Cardiac muscle cell (in vitro differentiated cells and primary cell): ENCODE measurements at places on chromosomes 16 and 17. TPM values are rescaled to one million over a fixed set of nuclear protein-coding genes. Genes with fewer than 3 reads are reported as not detected.

DNA sequence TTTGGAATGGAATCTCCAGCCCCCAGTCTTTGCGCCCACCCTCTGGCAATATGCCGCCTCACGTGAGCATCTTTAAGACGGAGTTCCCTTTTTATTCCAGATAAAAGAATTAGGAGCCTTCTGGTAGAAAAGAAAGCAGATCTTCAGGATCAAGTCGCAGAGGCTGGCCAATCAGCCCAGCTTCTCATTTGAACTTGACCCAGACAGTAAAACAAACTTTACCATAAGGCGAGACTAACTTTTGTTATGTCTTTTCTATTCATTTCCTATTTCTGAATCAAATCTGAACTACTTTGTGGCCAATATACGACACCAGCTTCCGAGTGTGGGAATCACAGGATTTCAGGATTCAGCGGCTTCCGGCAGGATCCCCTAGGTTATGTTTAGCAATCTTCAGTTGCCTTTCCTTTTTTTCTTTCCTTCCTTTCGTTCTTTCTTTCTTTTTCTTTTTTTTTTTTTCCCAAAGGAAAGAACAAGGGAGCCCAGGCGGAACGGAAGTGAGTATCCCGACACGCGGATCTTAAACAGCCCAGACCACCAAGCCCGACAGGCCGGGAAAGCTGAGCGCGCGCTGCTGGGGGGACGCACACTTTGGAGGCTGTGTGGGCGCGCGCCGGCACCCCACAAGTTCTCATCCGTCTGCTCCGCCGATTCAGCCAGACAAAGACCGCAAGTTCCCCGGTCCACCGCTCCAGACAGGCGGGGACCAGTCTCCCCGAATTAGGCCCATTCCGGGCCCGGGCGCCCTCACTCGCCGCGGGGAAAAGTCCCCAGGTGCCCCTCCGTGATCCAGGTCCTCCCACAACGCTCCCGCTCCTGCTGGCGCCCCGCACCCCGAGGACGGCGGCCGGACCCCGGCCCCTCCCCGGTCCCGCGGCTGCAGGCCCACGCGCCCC, 633 bp downstream of the TBC1D16 start:
- DNase-seq = peak; percentile 44

Gene SLC7A5
- total RNA-seq = 5.4 and 7.4 TPM in 2 replicates

Gene RDM1
- 0.35 and 6.4 TPM in 2 replicates for total RNA-seq

GRCh38 chr17:51491416-51491815, 231.1 kb downstream of the UTP18 start:
- DNase-seq = no peak

- peak; percentile 51 for DNase-seq
Measured at GRCh38 chr17:7886227-7887037, 2.2 kb upstream of the CHD3 start.

Gene PRR35
- total RNA-seq = 0.14 and 0.66 TPM in 2 replicates

- no peak for DNase-seq
Measured at GRCh38 chr16:81127051-81127450, 30.9 kb upstream of the GCSH start.

Gene SRCIN1
- 5.2 and 10.8 TPM in 2 replicates for total RNA-seq

DNA sequence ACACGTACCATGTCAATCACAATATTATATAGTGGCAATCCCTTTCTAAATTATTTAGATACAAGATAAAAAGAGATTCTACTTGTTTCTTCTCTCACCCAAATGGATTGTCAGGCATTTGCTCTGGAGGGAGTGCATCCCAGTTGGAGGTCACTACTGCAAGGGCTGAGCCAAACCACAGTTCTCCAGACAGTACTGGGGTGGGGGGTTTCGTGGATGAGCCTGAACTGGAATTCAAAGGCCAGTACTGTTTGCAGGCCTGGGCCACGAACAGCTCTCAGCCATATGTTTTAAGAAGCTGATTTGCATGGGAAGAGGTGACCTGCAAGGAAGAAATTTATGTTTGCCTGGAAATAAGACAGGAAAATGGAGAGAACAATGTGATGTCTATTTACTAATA, 314.9 kb downstream of the PMP22 start:
- no peak for DNase-seq

Gene ENPP7
- not detected in 2 replicates for total RNA-seq

DNA sequence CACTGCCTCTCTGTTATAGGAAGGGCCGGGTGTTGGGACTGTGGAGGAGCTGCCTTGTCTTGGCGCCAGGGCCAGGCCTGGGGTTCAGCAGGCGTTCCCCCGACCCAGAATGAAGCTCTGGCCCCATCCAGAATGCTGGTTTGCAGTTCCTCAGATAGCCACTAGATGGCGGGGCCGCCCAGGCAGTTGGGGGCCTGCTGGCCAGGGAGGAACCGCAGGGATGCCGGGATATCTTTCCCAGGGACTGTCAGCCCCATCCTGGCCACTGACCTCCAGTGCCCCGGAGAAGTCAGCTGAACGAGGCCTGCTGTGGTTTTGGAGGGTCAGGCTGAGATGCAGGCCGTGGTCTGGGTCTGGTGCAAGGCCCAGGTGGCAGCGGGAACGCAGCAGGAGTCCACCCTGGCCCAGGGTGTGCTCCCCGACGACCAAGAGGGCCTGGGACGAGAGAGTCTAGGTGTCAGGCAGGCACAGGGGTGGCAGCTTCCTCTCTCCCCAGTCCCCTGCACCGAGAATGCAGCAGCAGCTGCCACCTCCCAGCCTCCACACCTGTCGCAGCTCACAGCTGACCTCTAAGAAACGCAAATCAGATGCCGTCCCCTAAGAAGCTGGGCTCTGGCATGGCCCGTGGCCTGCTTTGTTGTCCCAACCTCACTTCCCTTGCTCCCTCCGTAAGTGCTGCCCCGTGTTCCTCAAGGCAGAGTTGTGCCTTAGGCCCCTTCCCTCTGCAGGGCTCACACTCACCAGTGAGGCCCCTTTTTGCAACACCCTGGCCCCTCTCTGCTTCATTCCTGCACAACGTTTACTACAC, 51.2 kb downstream of the RMI2 start:
- peak; percentile 85 for DNase-seq

Gene TP53TG3F
- not detected in 2 replicates for total RNA-seq

- no peak for DNase-seq
Measured at GRCh38 chr16:86303787-86304678, 206.3 kb upstream of the FOXF1 start.

Gene NATD1
- total RNA-seq = 22.3 and 28.4 TPM in 2 replicates

GRCh38 chr17:57490890-57491289, 234.6 kb downstream of the MSI2 start:
- DNase-seq = no peak

DNA sequence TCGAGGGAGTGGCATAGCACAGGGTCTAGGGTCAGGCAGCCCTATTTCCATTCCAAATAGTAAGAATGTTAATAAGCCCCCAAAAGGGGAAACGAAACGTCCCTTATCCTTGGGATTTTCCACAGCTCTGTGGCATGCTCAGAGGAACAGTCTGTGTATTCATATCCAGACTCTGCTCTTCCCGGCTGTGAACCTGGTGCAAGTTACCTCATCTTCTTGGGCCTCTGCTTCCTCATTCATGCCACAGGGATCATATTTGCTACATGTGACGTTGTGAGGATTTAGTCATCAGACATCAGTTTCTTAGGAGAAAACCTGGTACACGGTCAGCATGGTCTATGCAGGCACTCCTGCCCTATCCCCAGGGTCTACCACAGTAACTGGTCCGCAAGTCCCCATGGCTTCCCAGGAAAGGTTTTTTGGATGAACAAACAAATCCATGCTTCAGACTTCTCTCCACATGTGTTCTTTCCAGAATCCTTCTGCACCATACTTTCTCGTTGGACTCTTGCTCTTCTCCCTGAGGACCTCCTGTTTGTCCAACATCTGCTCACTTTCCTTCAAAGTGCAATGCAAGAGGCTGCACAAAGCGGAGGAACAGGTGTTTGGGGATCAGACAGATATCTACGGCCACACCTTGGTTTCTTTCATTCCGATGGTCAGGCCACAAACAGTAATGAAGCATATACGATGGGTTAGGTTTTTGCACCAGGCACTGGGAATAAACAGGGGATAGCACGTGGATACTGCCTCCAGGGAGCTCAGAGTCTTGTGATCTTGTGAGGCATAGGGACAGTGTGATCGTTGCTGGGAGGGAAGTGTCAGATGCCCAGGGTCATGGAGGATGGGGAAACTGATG, 17.7 kb downstream of the GLP2R start:
- no peak for DNase-seq

Gene FA2H
- 0.15 and 0.18 TPM in 2 replicates for total RNA-seq

Gene CCL8
- total RNA-seq = not detected in 2 replicates

- no peak for DNase-seq
Measured at GRCh38 chr17:30148376-30148775, 31.8 kb downstream of the NSRP1 start.

- DNase-seq = no peak
Measured at GRCh38 chr17:15431766-15432165, 35.7 kb downstream of the CDRT4 start.

DNA sequence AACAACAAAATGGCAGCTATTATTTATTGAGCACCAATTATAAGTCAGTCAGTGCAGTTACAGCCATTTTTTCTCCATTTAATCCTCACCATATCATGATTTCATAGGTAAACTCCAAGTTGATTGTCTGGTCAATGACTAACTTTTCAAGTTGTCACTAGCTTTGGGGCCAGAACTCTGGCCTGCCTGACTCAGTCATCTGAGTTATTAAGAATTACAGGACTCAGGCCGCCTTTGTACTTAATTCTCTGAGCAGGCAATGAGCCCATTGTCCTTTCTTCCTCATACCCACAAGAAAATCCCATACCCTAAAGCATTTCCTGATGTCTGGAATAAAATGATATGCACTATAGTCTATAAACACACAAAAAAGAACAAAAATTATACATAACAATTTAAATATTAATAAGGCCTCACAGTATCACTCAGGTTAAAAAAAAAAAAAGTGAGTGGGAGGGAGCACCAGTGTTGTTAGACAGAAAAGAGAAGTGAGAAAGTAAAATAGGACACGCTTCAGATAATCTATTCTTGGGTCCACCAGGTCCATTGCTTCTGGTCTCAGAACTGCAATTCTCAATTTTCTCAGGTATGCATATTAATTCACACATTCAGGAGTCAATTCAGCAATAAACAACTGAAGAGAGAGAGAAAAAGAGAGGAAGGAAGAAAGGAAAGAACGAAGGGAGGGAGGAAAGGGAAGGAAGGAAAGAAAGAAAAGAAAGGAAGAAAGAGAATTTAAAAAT, 70.2 kb downstream of the SPAG9 start:
- no peak for DNase-seq

- DNase-seq = no peak
Measured at GRCh38 chr17:50877838-50878237, 11.7 kb upstream of the TOB1 start.

Gene PLXDC1
- 8.4 and 25.0 TPM in 2 replicates for total RNA-seq

- DNase-seq = no peak
Measured at GRCh38 chr16:2749476-2749875, 3.0 kb upstream of the SRRM2 start.

Gene ARHGDIG
- total RNA-seq = 5.8 and 6.5 TPM in 2 replicates

DNA sequence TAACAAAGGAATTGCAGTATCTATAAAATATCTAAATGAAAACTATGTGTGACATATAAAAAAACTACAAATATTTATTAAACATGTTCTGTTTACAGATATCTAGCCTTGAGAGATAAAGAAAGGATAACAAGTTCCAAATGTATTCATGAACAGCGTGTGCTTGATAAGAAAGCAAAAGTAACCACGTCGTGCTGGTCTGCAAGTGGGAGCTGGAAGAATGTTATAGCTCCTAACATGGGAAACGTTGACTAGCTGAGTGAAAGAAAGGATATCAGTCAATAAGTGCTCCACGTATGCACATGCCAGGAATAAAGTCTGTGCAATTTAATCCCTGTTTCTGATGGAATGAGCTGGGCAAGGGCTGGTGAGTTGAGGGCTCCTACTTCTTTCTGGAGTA, 71.2 kb upstream of the CDYL2 start:
- DNase-seq = peak; percentile 6

Gene KRTAP4-9
- not detected in 2 replicates for total RNA-seq

DNA sequence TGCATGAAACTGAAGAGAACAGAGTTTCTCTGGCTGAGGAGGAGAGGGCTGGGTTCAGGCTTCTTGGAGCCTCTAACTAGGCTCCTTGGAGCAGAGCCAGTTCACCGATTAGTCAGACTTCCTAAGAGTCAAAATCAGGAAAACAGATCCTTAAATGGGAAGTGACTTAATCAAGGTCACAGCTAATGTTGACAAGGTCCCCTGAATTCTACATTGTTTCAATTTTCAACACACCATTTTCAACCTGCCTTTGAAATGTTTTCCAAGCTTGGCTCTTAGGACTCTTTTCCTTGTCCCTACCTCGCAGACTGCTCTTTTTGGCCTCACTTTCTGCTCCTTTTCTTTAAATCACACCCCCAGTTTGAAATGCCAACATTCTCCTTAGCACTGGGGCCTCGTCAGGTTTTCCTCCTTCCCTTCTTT, 16.3 kb downstream of the MYL4 start:
- no peak for DNase-seq

GRCh38 chr16:64162613-64163375, 959.1 kb downstream of the CDH11 start:
- no peak for DNase-seq
